Kidney tubule cell (primary cell): ENCODE measurements at places on chromosomes 5 and 9.
A peak's percentile ranks its signal among the peaks of the same experiment; 100 is the strongest.

GRCh38 chr5:72255237-72255636 lies 64.8 kb downstream of the MRPS27 start:
- DNase-seq = no peak

DNA sequence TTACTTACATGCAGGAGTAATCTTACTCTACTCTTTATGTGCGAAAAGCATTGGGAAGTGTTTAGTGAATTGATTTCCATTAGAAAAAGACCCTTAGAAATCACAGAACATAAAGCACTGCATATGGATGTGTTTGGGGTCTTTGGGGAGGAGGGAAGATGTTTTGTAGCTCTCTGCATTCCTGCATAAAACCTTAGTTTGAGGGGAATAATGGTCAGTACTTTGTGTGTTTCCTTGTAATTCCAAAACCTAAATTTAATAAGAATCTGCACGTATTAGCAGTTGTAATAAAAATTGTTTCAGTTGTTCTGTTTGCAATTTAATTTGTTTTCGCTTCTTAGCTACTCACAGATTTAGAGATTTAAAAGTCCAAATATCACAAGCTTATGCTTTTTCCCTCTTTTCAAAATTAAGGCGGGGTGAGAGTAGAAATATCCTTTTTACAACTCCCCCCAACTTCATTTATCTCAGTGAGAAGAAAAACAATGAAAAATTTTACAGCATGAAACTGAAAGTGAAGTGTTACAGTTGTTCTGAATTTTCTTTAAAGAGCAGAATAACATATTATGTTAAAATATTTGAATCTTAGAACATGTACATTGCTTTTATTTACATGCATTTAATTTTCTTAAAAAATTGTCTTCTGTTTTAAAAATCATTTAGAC lies 143.8 kb downstream of the SMARCA2 start:
- DNase-seq = no peak

GRCh38 chr9:108056084-108056804 lies 566.7 kb upstream of the KLF4 start:
- peak; percentile 84 for DNase-seq

- peak; percentile 90 for DNase-seq
Measured at GRCh38 chr5:106521701-106522100, 1149.0 kb downstream of the EFNA5 start.

DNA sequence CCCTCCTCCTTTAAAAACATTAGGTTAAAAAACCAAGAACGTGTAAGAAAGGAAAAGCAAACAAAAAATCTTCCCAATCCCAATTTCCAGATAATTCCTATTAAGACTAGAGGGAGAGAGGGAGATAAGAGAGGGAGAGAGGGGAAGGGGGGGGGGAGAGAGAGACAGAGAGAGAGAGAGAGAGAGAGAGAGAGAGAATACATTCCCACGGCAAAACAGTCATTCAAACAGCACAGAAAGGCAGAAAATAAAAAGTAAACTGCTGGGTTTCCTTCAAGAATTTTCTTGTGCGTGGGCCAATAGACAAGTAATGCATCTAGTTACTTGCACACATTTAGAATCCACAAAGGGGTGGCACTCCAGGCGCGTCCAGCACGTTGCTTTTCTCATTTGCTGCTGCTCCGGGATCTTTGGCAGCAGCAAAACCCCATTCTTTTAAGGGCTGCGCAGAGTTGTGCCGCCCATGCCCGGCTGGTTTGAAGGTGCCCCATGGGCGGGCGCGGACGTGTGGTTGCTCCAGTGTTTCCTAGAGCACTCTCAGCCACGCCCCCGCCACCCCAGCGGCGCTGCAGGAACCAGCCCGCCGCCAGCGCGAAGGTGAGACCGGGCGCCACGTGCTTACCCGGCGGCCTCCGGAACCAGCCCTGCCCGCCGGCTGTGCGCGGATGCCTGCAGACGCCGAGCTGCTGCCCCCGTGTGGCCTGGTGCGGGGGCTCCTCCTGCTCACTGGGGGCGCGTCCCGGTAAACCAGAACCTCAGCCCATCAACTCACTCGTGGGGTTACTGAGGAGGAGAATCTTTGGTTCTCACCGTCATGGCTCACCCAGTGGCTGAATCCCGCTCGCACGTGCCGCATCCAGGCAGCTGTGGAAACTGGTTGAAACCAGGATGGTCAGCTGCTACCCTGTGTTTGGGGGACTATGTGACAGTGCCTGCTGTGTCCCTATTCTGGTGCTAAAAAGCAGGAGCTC lies 44.6 kb downstream of the STC2 start:
- DNase-seq = peak; percentile 83

DNA sequence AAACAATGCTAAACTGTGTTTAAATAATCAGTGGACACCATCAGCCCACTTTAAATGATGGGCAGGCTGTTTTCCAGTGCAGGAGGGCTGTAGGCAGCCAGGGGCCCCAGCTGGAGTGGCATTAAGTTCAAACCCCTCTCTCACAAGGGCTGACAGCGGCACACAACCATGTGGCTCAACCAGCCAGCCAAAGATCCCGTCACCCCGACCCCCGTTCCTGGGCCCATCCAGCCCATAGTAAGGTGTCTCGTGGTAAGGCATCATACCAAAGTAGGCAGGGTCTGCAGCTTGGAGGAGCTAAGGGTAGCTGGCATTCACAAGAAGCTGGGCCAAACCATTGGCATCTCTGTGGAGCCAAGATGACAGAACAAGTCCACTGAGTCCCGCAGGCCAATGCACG lies 24.9 kb downstream of the BTNL9 start:
- no peak for DNase-seq

DNA sequence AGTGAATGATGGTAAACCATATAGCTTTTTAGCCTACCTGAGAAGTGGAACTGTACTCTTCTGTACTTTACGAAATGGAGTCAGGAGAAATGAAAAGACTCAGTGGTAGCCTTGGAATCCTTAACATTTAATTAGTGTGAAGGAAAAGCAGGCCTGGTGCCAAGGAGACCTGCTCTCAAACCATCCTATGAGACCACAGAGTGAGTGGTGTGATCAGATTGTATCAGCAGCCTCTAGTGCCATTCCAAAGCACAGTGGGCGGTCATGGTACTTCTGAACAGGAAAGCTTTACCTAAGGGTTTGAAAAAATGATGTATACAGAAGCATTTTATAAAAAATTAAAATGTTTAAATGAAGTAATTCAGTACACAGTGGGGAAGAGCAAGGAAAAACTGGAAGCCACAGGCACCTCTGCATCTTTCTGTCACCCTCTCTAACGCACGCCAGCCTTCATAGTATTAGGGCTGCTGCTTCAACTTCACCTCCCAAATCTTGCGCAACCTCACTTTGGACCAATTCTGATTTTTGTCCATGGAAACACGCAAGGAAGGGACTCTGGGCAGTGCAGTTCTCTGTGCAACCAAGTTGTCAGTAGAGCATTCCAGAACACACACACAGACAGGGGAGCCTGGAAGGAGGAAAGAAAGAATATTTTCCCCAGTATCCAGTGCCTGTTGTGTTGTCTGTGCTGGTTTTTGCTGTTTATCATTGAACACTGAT lies 203.7 kb downstream of the SH3GL2 start:
- no peak for DNase-seq

DNA sequence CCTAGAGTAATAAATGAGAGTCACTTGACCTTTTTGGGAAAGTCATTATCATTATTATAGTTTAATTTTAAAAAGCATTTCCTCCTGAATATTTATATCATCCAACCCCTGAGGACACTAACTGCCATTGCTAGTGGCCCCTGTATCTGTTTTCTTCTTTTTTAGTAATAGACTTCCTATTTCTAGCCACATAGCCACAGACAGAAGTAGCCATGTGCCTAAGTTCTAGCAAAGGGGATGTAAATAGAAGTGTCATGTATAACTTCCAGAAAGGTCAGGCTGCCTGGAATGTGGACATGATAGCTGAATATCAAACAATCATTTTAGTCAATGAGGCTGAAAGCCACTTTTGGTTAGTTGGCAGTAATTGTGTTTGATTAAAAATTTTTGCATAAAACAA lies 37.5 kb upstream of the IQGAP2 start:
- no peak for DNase-seq

- DNase-seq = peak; percentile 99
Measured at GRCh38 chr9:115262477-115262876, 144.5 kb upstream of the TNC start.

GRCh38 chr5:72347801-72348308 lies 27.7 kb downstream of the PTCD2 start:
- DNase-seq = peak; percentile 54

DNA sequence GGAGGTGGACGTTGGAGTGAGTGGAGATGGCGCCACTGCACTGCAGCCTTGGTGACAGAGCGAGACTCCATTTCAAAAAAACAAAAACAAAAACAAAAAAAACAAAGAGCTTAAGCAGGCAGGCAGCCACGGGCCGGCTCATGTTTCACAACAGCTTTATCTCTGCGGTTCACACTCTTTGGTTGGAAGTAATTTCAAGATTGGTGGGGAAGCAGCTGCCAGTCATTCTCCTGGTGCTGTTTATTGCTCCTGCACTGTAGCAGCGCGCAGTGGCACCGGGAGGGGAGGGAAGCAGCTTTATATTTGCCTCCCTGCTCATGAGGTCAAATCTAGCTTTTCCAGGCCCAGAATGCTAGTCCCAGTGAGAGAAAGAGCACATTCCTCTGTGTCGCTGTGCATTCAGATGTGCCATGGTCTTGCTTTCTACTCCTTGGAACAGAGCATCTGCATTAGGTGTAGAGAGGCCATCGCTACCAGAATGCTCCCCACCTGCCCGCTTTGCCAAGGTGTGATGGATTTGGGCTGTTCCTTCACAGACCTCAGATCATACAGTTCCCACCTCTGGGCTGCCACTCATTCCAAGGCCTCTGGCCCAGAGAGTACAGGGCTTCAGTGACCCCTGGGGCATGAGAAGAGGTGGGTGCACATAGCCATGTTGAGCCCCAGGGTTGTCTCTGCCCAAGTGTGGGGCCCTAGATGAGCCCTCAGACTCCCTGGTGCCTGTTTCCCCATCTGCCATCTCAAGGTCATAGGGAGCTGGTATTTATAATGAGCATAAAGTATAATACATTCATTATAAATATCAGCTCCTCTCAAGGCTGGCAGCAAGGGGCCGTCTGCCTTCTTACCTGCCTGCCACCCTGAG lies 270.4 kb downstream of the MED10 start:
- DNase-seq = no peak

GRCh38 chr9:130634191-130634768 lies 30.1 kb upstream of the PRDM12 start:
- no peak for DNase-seq

DNA sequence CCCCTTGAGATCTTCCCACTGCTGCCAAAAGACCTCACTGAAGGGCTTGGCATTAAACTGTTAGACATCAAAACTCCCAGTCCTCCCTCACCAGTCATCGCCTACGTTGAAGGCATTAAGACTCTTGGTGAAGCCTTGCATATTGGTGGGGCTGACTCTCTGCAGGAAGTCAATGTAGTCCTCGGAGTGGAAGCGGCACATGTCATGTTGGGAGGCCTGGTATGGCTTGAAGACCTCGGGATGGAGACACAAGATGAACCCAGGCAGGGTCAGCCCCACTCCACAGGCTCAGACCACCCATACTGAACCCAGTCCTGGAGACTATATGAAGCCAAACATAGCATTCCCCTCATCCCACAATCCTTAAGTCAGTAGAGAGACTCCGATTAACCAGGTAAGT lies 1.9 kb downstream of the HDAC3 start:
- no peak for DNase-seq

DNA sequence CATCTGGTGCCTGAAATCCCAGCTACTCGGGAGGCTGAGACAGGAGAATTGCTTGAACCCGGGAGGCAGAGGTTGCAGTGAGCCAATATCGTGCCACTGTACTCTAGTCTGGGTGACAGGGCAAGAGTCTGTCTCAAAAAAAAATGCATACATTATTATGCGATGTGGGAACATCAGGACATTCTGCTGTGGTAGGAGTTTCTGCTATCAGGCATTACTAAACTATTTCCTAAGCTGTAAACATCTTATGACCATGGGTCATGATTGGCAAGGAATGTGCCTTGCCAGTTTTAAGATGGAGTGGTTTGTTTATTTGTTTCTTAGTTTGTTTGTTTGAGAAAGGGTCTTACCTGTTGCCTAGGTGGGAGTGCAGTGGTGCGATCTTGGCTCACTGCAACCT lies 45.1 kb upstream of the FAM120A start:
- DNase-seq = no peak

GRCh38 chr9:20379804-20380225 lies 242.5 kb downstream of the MLLT3 start:
- no peak for DNase-seq

DNA sequence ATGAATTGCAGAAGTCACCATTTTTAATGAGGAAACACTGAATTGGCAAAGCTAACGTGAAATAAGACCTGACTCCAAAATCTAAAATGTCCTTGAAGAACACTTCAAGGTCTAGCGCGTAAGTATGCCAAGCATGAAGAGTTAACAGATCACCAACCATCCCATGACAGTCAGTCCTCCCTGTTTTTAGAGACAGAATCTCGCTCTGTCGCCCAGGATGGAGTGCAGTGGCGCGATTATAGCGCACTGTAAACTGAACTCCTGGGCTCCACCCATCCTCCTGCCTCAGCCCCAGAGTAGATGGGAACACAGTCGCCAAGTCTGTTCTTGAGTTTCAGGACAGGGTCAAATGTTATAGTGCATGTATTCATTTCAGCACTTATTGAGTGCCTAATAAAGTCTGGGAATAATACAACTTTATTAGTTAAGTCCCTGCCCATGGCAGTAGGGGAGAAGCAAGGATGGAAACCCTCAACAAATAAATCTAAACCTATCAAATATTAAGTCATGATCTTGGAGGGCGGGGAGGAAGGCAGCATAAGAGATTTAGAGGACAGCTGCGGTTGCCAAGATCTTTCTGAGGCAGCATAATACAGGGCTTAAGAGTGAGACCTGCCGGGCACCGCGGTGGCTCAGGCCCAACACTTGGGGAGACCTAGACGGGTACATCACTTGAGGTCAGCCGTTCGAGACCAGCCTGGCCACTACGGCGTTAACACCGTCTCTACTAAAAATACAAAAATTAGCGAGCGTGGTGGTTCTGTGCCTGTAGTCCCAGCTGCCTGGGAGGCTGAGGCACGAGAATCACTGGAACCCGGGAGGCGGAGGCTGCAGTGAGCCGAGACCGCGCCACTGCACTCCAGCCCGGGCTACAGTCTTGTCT lies 1.1 kb downstream of the ATPSCKMT start:
- DNase-seq = no peak

GRCh38 chr5:160899735-160900134 lies 47.7 kb upstream of the ATP10B start:
- no peak for DNase-seq

DNA sequence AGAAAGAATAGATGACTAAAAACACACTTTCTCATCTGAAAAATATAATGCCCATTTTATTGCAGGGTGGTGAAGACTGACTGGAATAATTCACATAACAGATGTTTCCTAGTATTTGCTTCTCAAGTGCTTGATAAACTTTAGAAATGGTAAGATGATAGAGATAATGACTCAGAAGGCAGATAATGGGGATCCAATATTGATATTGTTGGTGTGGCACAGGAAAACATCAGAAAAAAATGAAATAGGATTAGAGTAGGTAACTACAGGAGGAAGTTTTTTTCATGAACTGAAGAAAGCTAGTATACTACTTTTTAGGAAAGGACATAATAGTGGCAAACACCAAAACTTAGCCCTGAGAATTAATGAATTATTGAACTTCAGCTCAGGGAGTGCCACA lies 20.2 kb upstream of the F2RL2 start:
- DNase-seq = no peak

- no peak for DNase-seq
Measured at GRCh38 chr9:81599837-81600236, 89.5 kb downstream of the TLE1 start.
